CD8-positive, alpha-beta T cell (primary cell): ENCODE measurements at places on chromosomes 6 and 20.

DNA sequence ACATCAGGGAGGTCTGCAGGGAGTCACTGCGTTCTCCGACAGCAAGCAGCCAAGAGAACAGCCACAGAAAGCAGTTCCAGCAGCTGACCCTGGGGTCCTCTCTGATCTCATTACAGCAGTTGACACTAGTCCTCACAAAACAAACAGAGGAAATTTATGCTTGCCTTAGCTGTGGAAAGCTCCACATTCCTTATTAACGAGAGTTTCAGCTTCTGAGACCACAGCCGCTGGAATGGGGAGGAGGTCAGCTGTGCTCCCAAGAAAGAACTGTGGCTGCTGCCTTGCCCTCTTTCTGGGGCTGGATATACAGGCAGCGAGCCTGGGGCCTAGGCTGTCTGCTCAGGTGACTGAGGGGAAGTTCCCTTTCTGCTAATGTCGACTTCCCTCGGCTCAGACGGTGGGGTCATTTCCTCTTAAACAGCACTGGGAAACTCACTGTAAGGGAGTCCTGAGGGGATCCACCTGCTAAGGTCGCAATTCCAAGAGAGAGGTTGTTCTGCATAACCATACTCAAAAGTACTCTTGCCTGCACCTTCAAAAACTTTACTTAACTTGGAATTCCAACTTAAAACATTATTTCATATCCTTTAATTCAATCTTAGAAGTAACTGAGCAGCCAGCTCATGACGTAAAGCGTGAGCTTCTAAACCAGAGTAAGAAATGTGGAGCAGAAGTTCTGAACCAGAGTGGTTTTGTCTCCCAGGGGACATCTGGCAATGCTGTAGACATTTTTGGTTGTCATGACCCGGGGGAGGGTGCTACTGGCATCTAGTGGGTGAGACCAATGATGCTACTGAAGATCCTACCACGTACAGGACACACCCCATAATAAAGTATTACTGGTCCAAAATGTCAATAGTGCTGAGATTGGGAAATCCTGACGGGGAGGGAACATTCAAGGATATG lies 80.3 kb downstream of the BACH2 start:
- DNase-seq: peak; percentile 21

DNA sequence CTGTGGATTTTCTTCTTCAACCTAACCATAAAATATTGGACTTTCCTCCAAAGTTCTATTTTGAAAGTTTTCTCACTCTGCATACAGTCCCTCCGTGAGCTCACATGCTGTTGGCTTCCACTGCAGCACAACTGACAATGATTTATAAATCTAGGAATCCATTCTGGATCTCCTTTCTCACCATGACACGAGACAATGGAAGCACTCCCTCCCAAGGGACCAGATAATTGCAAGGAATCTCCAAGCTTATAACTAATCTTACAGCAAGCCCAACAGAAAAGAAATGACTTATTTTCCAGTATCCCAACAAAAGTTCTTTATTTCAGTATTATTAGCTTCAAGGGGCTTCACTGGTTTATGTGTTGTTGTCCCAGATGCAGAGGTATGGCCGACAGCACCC lies 729.0 kb downstream of the RFPL4B start:
- DNase-seq: no peak

- DNase-seq: no peak
Measured at GRCh38 chr20:51906679-51907078, 104.4 kb upstream of the SALL4 start.

DNA sequence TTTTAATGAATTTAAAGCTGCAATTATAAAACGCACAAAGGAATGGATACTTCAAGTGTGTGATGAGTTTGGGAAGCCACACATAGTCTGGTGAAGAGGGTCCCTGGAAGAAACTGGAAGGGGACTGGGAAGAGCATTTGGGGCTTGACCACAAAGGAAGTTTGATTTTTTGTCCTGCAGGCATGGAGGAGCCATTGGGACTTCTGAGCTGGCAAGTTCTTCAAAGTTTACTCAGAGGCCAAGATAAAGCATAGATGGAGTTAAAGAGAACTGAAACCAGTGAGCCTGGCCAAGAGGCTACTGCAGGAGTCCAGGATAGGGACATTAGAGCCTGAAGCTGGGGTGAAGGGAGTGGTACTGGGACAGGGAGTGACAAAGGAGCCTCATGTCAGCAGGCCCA lies 95.0 kb downstream of the AIG1 start:
- no peak for DNase-seq

DNA sequence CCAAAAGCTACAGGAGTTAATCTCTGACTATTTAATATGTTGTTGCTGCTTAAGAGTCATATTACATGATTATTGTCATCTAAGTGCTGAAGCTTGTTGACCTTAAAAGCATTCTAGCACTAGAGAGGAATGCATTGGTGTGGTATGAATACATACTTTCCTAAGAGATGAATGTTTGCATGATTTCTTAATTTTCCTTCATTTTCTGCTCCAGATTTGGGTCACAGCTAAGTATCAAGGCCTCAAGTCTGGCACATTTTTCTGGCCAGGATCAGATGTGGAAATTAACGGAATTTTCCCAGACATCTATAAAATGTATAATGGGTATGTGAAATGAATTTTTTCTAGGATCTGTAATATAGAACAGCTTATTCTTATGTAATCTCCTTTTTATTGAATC lies 53.6 kb downstream of the ENPP1 start:
- DNase-seq: no peak

- DNase-seq: peak; percentile 74
Measured at GRCh38 chr6:165884813-165885765, 222.0 kb upstream of the PDE10A start.

DNA sequence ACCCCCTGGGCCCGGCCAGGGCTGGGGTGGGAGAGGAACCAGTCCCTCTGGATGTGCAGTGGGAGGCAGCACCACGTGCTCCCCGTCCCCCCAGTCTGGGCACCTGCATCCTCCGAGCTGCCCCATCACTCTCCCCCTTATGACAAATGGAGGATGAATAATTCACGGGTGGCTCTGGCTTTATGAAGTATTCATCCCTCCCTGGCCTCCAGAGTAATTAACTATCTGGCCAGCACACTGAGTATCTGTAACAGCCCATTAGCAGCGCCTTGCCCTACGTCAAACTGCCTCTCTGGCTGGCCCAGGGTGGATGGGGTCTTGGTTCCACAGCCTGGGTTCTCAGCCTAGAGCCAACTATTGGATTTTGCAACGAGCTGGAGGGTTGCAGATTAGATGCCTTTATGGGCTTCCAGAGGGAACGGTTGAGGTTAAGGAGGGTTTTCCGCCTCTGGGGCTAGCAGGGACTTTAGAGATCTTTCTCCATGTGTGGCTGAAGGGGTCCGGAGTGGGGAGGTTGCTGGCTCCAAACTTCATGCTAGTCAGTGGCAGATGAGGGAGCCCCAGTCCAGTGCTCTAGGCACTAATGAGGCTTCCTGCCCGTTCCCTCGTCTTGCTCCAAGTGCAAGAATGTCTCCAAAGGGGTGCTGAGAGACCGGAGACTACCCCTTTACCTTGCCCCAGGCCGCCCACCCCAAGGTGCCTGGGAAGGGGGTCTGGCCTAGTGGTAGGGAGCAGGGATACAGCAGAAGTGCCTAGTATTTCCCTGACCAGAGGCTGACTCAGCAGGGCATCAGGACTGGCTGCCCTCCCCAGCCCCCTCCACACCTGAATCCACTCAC lies 53.5 kb upstream of the MLN start:
- no peak for DNase-seq

DNA sequence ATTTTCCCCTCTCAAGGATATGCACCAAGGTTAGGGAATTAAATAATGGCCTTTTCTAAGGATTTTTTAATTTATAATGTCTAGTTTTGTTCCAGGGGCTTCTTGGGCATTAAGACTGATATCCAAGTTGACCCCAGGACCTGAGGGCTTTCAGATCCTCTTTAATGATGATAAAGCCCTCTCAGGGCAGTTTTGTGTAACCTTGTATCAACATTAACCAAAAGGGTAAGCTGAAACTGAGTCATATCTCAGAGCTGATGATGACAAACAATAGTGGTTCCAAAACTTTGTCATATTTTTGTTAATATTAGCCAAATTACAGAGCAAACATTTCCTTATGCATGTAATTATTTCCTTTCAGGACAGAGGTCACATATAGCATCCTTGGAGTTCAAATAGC lies 309.4 kb upstream of the MAN1A1 start:
- DNase-seq: no peak

DNA sequence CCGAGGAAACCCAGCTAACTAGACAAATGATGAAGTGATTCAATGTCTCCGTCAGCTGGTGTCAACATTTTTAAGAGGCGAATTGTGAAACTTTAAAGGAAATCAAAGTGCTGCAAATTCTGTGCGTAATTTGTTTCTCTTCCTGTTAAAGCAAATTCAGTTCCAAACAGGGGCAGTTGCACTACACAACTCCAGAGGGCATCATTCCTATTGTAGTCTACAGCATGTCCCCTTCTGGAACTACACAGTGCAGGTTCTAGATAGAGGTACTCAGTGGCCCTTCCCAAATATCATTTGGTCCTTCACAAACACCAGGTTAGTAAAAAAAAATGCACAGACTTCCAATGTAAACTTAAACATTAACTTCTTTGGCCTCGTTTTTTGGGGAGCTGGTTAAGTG lies 38.3 kb upstream of the SMLR1 start:
- DNase-seq: no peak

DNA sequence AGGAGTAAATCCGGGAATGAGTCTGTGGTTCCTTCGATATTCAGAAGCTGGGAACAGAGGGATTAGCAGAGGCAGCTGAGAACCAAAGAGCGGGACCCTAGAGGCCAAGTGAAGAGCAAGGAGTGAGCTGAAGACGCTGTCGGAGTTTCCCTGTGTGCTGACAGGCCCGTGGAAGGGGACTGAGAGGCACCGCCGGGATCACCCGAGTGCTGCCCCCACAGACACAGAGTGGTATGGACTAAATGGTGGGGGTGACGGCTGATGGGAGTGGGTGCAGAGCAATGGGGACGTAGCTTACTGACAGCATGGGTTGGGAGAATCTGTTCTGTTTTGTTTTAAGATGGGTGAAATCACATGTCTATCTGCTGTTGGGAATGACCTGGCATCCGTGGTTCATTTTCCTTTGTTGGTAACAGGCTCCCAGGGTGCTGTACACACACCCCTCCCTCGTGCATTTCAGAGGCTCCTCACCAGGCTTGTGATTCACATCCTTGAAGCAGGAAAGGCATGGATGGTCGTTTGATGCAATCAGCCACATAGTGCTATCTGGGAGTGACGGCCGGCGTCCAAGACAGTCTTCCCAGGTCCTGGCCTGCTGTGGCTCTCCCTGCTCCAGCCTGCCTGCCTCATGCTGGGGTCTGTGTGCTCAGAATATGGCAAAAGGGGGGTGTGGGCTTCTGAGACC lies 97.4 kb downstream of the THBS2 start:
- DNase-seq: no peak

DNA sequence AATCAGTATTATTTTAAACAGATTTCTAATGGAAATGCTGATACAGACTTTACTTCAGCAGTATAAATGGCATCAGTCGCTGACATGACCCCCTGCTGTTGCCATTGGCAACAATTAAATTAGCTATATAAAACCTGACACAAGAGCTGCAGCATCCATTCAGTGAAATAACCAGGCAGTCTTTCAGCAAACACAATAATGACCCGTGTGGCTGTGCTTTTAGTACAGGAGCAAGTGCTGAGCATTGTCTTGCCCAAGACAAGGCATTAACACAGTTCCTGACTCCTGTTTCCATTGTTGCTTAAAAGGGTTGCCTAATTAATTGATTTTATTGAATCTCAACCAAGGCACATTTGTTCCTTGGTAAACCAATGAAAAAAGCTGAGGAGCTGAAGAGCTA lies 382.1 kb downstream of the HACE1 start:
- no peak for DNase-seq

DNA sequence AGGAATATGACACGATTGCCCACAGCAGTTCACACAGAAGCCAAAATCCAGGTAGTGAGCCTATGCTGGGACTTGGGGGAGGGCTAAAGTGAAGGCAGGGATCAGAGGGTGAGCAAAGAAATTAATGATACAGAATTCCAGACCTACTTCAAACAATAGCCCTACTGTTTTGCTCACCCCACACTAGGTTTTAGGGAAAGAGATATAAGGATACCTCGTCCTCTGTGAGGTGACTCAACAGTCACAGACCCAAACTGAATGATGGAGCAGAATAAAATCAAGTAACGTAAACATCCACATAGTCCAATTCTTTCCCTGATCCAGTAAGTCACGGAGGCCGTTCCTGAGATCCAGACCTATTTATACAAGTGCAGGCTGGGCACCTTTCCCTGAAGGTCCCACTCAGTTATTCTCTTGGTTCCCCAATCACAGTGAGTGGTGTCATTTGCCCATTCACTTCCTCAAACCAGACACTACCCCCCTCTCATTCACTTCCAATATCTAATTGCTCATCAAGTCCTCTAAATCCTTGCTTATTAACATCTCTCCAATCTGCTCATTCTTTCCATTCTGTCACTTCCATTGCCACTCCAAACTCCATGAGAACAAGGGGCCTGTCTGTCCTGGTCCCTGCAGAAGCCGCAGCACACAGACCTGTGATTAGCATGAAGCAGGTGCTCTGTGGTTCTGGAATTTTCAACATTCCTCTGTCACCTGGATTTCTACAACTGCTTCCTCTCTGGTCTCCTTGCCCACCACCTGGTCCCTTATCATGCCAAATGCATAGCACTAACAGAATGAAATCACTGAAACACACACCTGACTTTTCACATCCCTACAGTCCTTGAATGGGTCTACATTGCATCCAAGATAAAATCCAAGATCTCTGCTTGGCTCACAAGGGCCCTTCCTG lies 55.9 kb downstream of the ATXN1 start:
- no peak for DNase-seq

GRCh38 chr6:35488517-35488862 lies 8.4 kb downstream of the TEAD3 start:
- DNase-seq: no peak

GRCh38 chr6:131831392-131831791 lies 23.6 kb downstream of the ENPP1 start:
- no peak for DNase-seq

DNA sequence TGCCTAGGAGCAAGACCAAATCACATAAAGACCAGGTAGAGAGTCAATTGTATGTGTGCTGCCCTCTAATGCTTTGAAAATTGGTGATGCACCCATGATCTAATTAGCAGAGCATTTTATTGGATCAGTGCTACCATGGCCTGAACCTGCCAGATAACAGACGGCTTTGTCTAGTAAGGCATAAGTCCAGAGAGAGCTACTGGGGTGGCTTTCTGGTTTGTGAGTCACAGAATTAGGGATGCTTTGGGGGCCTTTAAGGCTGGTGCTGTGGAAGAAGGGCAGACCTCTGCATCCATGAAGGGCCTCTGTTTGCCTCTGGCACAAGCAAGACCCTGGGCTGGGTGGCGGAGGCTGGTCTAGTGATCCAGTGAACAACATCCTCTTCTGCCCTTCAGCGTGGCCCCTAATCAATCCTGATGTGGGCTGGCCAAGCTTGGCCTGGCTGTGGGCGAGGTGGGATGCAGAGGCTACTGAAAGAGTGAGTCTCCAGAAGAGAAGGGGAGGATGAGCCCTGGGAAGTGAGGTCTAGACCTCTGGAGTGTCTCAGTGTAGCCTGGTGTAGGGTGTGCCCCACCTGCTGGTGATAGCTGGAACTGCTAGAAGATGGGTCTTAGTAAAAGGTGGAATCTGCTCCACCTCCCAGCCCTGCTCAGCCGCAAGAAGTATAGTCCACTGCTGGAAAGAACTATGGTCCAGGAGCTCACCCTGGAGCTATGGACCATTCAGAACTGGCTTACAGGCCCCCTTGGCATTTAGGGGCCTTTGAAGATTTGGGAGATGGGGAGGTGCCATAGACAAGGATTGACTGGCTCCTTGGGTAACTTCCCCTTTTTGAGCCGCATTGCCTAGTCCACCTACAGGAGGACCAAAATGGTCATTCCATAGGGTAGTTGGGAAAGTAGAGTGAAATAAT lies 36.7 kb upstream of the AAR2 start:
- DNase-seq: peak; percentile 79
